ENCODE measurements at places on chromosomes 2 and 18. TPM values are rescaled to one million over a fixed set of nuclear protein-coding genes. Genes with fewer than 3 reads are reported as not detected.
A peak's percentile ranks its signal among the peaks of the same experiment; 100 is the strongest.

The CTAGE1 gene
- total RNA-seq = not detected

The TRIM43B gene
- total RNA-seq = not detected

The C2orf78 gene
- not detected for total RNA-seq

The C1QL2 gene
- not detected for total RNA-seq

The GULP1 gene
- 0.13 TPM for total RNA-seq

The IL1RL1 gene
- total RNA-seq = 0.39 TPM

The CAPN14 gene
- total RNA-seq = 0.76 TPM

GRCh38 chr18:63907664-63908063, at the start of gene SERPINB10:
SERPINB10 (plus strand) TSS chr18:63907958; CDS start chr18:63915511, 7,553 bp downstream.
- no peaks in the 10 kb centered on the region for H3K36me3 ChIP-seq
- DNase-seq = no peak
- H3K4me3 ChIP-seq = no peak within 1 kb of the TSS
- no peak within 1 kb of the TSS for H3K27ac ChIP-seq
- no peaks in the 10 kb centered on the region for H3K4me1 ChIP-seq
- no peaks in the 10 kb centered on the region for H3K27me3 ChIP-seq

- no peak overlapping the region for H3K4me3 ChIP-seq
- peak overlapping the region; percentile 83 for H3K27ac ChIP-seq
- no peaks in the 10 kb centered on the region for H3K27me3 ChIP-seq
- peaks cover 29% of the 10 kb centered on the region for H3K4me1 ChIP-seq
- no peaks in the 10 kb centered on the region for H3K36me3 ChIP-seq
- DNase-seq = no peak
Observed at GRCh38 chr2:68733365-68733764, 1.2 kb upstream of the ARHGAP25 start.

DNA sequence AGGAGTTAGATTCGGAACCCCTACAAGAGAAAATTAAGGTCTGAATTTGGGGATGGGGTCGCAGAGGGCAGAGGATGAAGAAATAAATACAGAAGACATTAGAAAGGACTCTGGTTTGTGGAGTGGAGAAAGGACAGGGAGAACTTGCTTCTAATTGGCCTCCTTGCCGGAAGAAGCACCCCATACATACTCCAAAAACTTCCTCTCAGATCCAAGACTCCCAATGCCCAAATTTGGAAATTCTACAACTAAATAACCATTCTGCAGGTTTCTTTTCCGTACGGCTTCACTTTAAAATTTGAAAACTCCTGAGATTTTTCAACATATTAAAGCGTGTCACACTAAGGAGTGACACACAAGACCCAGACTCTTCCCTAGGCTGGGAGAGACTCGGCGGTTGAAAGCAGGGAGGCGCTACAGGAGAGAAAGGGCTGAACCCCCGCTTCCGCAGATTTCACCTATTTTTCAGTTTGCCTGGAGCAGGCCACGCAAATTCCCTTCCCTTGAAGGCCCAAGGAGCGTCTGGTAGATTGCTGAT, 478 bp downstream of the CLHC1 start:
- no peaks in the 10 kb centered on the region for H3K36me3 ChIP-seq
- DNase-seq = no peak
- H3K27ac ChIP-seq = peak overlapping the region; percentile 99
- H3K4me3 ChIP-seq = peak overlapping the region; percentile 94
- peaks cover 35% of the 10 kb centered on the region for H3K4me1 ChIP-seq

GRCh38 chr18:59423259-59423658, 64.2 kb upstream of the LMAN1 start:
- H3K4me3 ChIP-seq = no peak overlapping the region
- H3K36me3 ChIP-seq = no peaks in the 10 kb centered on the region
- H3K4me1 ChIP-seq = no peaks in the 10 kb centered on the region
- no peaks in the 10 kb centered on the region for H3K27me3 ChIP-seq

DNA sequence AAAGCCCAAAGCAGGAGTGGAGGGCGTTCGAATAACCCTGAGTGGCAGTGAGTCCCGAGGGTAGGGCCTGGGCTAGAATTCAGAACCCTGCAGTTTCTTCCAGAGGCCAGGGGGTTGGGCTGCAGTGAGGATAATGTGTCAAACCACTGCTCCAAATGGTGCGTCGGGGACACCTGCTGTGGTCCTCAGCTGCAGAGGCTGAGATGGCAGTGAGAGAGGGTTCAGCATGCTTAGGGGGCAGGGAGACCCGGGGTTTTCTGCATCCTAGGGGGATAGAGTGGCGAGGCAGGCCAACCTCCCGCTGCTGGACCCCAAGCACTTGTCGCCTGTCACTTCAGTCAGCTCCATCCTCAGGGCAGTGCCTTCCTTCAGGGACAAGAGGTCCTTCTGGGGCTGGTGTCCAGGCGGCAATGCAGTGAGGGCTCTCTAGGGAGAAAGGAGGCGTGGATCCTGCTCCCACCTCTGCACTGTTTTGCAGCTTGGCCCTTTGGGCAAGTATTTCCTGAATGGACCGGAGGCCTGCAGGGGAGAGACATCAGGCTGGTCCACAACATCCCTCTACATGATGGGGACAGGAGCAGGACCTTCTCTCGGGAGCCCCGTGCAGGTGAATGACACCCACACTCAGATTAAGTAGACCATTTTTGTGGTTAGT, 8.4 kb upstream of the NTSR2 start:
- H3K36me3 ChIP-seq = no peaks in the 10 kb centered on the region
- peaks cover 12% of the 10 kb centered on the region for H3K27me3 ChIP-seq
- H3K4me1 ChIP-seq = no peaks in the 10 kb centered on the region
- DNase-seq = no peak

GRCh38 chr2:203819434-203820133, 48.0 kb upstream of the CTLA4 start:
- no peaks in the 10 kb centered on the region for H3K27me3 ChIP-seq
- no peak overlapping the region for H3K4me3 ChIP-seq
- DNase-seq = no peak

- no peaks in the 10 kb centered on the region for H3K36me3 ChIP-seq
- no peak overlapping the region for H3K27ac ChIP-seq
- no peaks in the 10 kb centered on the region for H3K4me1 ChIP-seq
- no peak for DNase-seq
- no peaks in the 10 kb centered on the region for H3K27me3 ChIP-seq
- no peak overlapping the region for H3K4me3 ChIP-seq
Observed at GRCh38 chr18:987325-988186, 82.9 kb downstream of the ADCYAP1 start.

GRCh38 chr18:73952296-73952946, 195.2 kb downstream of the FBXO15 start:
- no peaks in the 10 kb centered on the region for H3K4me1 ChIP-seq
- no peaks in the 10 kb centered on the region for H3K36me3 ChIP-seq
- DNase-seq = no peak
- H3K27ac ChIP-seq = no peak overlapping the region

DNA sequence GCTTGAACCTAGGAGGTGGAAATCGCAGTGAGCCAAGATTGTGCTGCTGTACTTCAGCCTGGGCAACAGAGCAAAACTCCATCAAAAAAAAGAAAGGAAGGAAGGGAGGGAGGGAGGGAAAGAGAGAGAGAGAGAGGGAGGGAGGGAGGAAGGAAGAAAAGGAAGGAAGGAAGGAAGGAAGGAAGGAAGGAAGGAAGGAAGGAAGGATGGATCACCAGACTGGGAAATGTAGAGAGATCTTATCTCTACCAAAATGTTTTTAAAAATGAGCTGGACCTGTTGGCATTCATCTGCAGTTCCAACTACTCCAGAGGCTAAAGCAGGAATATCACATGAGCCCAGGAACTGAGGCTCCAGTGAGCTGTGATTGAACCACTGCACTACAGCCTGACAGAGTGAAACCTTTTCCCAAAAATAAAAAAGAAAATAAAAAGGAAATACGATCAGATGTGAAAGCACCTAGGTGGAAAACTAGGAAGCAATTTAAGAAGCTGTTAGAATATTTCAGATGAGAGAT, 239.4 kb downstream of the CDH7 start:
- no peaks in the 10 kb centered on the region for H3K36me3 ChIP-seq
- no peak overlapping the region for H3K4me3 ChIP-seq
- H3K27me3 ChIP-seq = no peaks in the 10 kb centered on the region
- H3K4me1 ChIP-seq = no peaks in the 10 kb centered on the region
- DNase-seq = no peak
- H3K27ac ChIP-seq = no peak overlapping the region

Data from T-cell (primary cell).